Cardiac septum (tissue), 1 donor: ENCODE measurements at places on chromosomes 2 and 18. TPM values are rescaled to one million over a fixed set of nuclear protein-coding genes. Genes with fewer than 3 reads are reported as not detected.

Gene MFSD2B
- not detected for total RNA-seq

DNA sequence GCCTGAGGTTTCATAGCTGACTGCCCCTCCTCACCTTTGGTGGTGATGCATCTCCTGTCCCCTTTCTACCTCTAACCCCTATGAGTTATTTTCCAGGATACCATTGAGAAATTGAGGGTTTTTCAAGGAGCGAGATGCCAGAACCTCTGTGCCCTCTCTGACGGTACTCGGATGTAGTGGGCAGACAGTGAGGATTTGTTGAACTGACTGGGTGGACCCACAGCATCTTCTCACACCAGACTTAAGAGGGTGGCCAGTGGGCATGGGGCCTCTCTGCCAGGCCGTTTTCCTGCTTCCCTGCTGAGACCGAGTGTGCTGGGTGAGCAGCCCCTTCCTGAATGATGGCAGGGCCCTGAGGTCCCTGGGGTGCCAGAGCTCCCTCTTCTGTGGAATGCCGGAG is 46.3 kb downstream of the ARHGEF4 start:
- no peak for DNase-seq

Gene NDUFV2
- 325 TPM for total RNA-seq

- DNase-seq = no peak
Observed at GRCh38 chr2:240895656-240896388, at the start of gene MAB21L4. Gene MAB21L4, minus strand, starts transcription at chr2:240896156. Its CDS starts 159 bp downstream, at chr2:240895997.

- no peak for DNase-seq
Observed at GRCh38 chr2:218332920-218333645, 23.6 kb upstream of the CATIP start.

Gene UGT1A7
- total RNA-seq = not detected

DNA sequence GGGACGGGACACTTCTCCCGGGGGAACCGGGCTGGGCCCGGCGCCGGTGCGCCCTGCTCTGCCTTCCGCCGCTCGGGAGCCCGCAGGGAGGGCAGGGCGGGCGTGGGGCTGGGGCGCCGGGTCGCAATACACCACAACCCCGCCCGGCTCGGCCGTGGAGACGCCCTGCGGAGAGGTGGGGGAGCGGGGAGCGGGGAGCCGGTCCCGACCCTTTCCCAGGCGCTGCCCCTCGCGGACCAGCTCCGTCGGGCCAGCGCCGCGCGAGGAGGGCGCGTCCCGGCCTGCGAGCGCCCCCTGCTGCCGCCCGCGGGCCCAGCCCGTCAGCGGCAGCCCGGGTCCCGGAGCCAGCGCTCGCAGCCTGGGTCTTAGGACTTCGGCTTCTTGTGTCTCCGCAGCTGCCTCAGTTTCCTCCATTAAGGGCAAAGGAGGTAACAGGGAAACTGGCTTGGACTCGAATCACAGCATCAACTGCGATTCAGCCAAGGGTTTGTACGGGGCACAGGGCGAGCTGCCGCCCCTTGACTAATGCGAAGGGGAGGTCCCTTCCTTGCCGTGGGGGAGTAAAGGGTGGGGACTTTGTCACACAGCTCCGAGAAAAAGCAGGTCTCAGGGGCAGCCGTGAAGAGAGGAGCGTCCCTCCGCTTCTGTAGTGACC is 635 bp upstream of the ADRA2B start:
- DNase-seq = no peak
